Liver (tissue), 10 donors: ENCODE measurements at places on chromosomes 3 and 15. TPM values are rescaled to one million over a fixed set of nuclear protein-coding genes. Genes with fewer than 3 reads are reported as not detected.

DNA sequence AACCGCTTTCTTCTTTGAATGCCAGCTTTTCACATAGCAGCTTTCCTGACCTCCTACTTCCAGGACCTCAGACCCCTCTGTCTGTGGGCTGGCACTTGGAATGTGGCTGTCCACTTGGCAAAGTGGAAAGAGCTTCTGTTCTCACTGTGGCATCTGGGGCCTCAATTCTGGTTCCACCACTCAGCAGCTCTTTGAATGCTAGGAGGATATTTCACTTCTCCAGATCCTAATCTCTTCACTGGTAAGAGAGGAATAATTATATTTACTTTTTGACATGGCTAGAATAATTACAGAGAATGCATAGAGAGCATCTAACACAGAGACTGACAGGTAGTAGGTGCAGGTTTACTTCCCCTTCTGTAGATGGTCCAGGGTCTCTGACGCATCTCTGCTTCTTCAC, 405.9 kb downstream of the LPP start:
- H3K27ac ChIP-seq: no peak overlapping the region
- H3K4me3 ChIP-seq: no peak overlapping the region
- H3K27me3 ChIP-seq: no peaks in the 10 kb centered on the region
- H3K4me1 ChIP-seq: peaks cover 11% of the 10 kb centered on the region
- no peak for DNase-seq
- H3K36me3 ChIP-seq: no peaks in the 10 kb centered on the region

GRCh38 chr15:82551646-82552247, 11.5 kb upstream of the RPS17 start:
- H3K4me3 ChIP-seq: no peak overlapping the region
- no peaks in the 10 kb centered on the region for H3K27me3 ChIP-seq
- no peak for DNase-seq

GRCh38 chr15:78831229-78832207, 20.3 kb upstream of the ADAMTS7 start:
- H3K4me1 ChIP-seq: no peaks in the 10 kb centered on the region
- H3K36me3 ChIP-seq: no peaks in the 10 kb centered on the region
- H3K27ac ChIP-seq: no peak overlapping the region

GRCh38 chr3:22485954-22486353, 717.2 kb upstream of the UBE2E2 start:
- DNase-seq: no peak
- H3K4me3 ChIP-seq: no peak overlapping the region
- no peak overlapping the region for H3K27ac ChIP-seq
- no peaks in the 10 kb centered on the region for H3K36me3 ChIP-seq
- no peaks in the 10 kb centered on the region for H3K27me3 ChIP-seq

GRCh38 chr3:13274125-13274524, 146.0 kb downstream of the NUP210 start:
- H3K27ac ChIP-seq: no peak overlapping the region
- no peaks in the 10 kb centered on the region for H3K27me3 ChIP-seq
- H3K4me1 ChIP-seq: peaks cover 32% of the 10 kb centered on the region
- DNase-seq: no peak

DNA sequence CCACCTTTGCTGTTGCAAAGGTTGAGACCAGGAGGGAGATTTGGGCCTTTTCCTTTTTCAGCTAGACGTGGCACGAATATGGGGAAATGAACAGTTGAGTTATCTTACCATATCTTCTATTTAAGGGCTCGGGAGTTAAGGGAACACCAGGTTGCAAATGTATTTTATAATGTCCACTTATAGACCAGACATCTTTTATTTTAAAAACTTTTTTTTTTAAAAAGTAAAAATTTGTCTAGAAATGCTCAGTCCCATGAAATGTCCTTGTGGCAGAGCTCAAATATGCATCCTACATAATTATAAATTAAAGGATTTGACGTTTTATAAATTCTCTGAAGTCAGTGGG, 103.6 kb upstream of the VEPH1 start:
- H3K27ac ChIP-seq: no peak overlapping the region
- H3K36me3 ChIP-seq: no peaks in the 10 kb centered on the region
- H3K4me1 ChIP-seq: no peaks in the 10 kb centered on the region
- no peak for DNase-seq
- H3K27me3 ChIP-seq: no peaks in the 10 kb centered on the region

- H3K36me3 ChIP-seq: peaks cover 21% of the 10 kb centered on the region
- no peaks in the 10 kb centered on the region for H3K27me3 ChIP-seq
- no peak overlapping the region for H3K4me3 ChIP-seq
- H3K27ac ChIP-seq: no peak overlapping the region
Observed at GRCh38 chr3:42204867-42205599, 61.0 kb downstream of the CCK start.

Gene ZNF860
- polyA plus RNA-seq: not detected

Gene NCK1
- polyA plus RNA-seq: 13.7 TPM

Gene FAM227B
- 1.3 TPM for polyA plus RNA-seq
